Stimulated activated CD8-positive, alpha-beta memory T cell treated with anti-CD3 and anti-CD28 coated beads, Interleukin-15, amount 100 ng/mL, for 4 hours (primary cell): ENCODE measurements at places on chromosomes 4 and X.

DNA sequence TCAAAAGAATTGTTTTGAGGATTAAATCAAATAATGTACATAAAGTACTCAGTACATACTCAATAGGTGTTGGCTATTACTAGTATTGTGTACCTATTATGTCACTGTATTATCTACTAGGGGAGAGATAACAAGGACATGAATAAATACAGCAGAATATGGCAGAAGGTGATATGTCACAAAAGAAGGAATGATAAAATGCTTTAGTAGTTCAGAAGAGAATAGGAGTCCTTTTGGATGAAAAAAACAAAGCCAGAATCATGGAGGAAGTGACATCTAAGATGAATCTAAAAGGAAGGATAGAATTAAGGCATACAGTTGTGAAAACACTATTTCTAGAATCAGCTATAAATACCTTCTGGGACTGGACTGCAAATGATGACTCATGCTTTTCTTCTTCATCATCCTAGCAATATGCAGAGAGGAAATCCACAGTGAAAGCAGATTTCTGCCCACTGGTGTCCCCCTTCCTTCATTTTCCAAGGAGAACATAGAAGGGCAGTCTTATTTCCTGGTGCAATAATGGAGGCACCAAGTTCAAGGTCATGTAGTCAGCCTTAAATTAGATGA, 98.7 kb downstream of the GLUD2 start:
- no peak for DNase-seq

GRCh38 chr4:173360587-173361221, 10.1 kb upstream of the SAP30 start:
- no peak for DNase-seq

- DNase-seq, result no peak
These were observed 54.4 kb upstream of the ACTRT1 start for GRCh38 chrX:128106630-128107029.

- no peak for DNase-seq
These were observed 8.1 kb downstream of the ETDB start for GRCh38 chrX:135112096-135112729.

DNA sequence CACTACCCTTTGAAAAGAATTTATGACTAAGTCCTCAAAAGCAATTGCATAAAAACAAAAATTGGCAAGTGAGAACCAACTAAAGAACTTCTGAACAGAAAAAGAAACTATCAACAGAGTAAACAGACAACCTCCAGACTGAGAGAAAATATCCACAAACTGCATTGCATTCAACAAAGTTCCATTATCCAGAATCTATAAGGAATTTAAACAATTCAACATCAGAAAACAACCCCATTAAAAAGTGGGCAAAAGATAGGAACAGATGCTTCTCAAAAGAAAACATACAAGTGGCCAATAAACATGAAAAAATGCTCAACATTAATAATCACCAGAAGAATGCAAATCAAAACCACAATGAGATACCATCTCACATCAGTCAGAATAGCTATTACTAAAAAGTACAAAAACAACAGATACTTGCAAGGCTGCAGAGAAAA, 130.2 kb downstream of the GASK1B start:
- DNase-seq, result no peak

- DNase-seq, result no peak
These were observed 157.0 kb upstream of the MAP3K15 start for GRCh38 chrX:19672222-19672812.

GRCh38 chr4:181970366-181970765, 272.8 kb upstream of the TENM3 start:
- DNase-seq, result no peak

DNA sequence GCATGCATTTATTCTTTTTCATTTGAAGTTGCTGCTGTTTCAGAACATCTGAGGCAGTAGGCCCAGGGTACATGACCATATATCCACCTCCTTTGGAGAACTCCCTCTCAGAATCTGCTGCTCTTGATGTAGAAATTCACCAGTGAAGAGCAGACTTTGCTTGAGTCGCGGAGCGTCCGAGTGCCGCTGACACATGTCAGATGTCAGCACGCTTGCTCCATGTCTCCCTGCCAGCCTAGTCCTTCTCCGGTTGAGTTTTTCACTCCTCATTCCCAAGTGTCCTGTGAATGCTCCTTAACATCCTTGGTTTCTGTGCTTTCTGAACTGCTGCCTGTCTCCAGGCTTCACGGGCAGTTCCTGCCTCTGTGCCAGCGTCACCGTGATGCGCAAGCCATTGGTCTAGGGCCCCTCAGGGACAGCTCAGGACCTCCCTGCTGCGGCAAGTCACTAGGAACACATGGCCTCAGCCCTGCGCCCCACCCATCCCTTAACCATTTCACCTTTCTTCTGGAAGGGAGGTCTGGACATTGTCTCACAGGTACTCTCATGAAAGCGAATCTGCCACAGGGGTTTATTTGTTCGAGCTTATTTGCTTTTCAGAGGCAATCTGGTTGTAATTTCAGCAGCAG, 93.1 kb upstream of the RBPJ start:
- DNase-seq, result no peak

DNA sequence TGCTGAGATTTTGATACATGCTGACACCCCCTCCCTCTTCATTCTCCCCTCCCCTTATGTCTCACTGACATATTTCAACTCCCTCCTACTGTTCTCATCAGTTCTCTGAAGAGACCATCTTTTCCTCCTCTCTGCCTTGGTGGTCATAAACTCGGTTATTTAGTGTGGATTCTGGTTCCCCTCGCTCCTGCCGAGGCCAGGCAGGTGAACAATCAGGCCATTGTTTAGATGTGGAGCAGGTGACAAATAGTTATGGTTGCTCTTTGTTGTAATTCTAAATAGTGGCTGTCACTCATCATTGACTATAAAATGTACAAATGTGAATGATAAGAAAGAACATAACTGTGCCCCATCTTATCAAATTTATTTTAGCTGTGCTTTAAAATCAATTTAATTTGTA, 324.6 kb downstream of the BCOR start:
- DNase-seq, result no peak

- DNase-seq, result no peak
These were observed 941.2 kb upstream of the TENM3 start for GRCh38 chr4:181301735-181302710.

- DNase-seq, result no peak
These were observed 70.4 kb upstream of the USP9X start for GRCh38 chrX:41014776-41015360.

DNA sequence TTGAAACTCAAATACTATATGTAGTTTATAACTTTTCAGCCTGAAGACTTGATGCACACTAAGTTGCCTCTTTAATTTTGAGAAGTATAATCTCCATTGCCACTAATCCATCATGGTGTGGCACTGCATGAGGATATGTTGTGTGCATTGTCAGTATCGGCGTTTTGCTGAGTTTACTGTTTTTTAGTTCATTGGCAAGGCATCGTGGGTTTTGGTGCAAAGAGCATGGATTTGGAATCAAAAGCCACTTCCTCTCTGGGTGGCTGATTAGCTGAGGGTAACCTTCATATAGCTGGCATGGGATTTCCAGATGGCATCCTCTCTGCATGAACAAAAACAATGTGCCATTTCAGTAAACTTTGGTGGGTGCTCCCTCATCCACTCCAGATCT, 38.7 kb downstream of the FHL1 start:
- no peak for DNase-seq

DNA sequence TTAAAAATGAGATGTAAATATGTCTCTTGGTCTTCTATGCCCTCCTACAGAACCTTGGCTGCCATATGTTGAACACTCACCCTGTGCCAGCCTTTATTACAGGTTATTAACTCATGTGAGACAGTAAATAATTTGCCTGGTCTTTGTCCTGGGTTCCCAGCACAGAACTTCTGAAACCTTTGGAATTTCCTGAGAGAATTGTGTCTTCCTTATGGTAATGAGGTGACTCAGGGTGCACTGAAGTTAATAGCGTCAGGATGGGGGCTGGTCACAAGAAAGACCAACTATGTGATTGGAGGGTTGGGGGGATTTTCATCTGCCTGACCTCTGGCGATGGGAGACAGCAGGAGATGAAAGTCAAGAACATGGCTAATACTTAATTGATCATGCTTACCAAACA, 289.8 kb upstream of the STS start:
- no peak for DNase-seq

DNA sequence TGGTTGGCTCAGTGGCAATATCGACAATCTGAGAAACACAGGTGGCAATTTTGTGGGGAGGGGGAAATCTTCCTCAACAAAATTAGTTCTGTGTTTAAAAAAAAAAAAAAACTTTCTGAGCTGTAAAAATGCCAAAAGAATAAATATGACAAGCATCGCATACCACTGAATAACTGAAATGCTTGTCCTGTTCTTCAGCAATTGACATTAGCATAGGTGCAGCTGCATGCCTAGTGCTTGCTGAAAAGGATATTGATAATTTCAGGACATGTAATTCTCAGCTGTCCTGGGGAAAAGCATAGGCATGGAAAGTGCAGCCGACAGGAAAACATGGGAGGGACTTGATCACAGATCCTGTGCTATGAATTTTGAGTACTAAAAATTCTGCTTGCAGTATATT, 147.2 kb downstream of the SOWAHB start:
- no peak for DNase-seq

DNA sequence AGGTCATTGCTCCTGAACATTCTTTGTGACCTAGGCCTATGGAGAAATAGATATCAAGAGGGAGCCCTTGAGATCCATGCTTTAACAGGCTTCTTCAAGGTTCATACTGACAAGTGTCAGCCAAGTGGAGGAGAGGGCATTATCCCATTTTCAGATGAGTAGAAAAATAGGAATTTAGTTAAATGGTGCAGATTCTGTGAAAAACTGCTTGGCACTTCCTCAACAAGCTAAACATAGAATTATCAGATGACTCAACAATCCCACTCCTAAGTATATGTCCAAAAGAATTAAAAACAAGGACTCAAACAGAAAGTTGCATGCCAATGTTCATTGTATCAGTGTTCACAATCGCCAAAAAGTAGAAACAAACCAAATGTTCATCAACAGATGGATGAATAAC, 43.8 kb upstream of the KCNIP4 start:
- DNase-seq, result no peak

DNA sequence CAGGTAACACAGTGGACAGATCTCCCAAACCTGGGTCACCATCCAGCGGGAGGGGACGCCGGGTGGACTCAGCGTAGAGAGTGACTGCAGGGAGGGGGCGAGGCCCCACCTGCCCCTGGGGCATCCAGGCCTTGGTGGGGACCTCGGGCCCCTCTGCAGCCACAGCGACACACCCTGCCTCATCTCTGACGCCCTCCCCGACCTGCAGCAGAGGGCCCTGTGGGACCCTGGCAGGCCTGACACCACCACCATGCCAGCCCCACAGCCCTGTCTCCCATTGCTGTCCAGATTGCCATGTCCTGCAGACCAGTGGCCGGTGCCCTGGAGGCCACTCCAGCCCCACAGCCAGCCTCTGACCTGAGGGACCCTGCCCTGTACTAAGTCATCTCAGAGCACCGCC, 45.2 kb downstream of the FAM53A start:
- no peak for DNase-seq

DNA sequence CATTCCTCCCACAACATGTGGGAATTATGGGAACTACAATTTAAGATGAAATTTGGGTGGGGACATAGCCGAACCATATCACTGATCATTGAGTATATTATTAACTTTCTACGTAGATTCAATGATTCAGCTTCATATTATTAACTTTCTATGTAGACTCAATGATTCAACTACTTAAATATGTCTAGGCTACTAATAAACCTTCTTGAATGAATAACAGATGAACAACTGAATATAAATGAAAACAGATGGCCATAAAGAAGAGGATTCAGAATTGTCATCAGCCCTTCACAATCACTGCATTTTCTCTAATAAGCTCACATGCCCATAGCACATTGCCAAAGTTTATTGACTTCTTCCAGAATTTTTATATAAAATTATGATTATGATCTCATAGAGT, 57.0 kb downstream of the CEP44 start:
- DNase-seq, result no peak

- no peak for DNase-seq
These were observed 31.3 kb upstream of the ANAPC4 start for GRCh38 chr4:25345744-25346143.

DNA sequence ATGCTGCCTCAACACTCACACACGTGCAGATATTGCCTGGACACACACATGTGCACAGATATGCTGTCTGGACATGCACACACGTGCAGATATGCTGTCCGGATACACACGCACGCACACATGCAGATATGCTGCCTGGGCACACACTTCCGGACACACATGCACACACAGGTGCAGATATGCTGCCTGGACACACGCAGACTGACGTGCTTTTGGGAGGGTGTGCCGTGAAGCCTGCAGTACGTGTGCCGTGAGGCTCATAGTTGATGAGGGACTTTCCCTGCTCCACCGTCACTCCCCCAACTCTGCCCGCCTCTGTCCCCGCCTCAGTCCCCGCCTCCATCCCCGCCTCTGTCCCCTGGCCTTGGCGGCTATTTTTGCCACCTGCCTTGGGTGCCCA, 14.7 kb downstream of the FGFRL1 start:
- DNase-seq, result no peak

DNA sequence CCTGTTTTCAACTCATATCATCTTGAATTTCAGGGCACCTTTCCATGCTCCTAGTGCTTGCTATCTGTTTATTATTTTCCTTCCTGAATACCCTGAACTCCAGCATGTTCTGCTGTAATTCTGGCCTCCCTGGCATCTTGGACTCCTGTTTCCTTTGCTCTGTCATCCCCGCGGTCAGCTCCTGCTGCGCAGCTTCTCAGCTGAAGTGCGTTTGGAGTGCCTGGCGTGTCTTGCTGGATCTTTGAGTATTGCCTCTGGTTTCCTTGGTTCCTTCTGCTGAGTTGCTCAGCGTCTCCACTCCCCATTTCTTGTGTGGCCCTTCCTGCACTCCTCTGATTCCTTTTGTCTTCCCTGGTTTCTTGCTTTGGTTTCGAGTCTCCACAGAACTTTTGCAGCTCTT, 84.4 kb downstream of the HTT start:
- no peak for DNase-seq

GRCh38 chr4:159280442-159281172, 177.7 kb downstream of the RAPGEF2 start:
- DNase-seq, result no peak

DNA sequence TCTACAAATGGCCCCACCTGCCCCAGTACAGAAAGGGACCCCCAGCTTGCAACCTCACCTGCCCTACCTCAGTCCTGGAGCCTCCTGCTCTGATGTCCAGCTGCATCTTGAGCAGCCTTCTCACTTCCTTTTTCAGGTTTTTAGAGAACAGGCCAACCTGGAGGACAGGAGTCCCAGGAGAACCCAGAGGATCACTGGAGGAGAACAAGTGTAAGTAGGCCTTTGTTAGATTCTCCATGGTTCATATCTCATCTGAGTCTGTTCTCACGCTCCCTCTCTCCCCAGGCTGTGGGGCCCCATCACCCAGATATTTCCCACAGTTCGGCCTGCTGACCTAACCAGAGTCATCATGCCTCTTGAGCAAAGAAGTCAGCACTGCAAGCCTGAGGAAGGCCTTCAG, 3.6 kb downstream of the MAGEA11 start:
- no peak for DNase-seq
